ENCODE measurements at places on chromosomes 5 and 9.

DNA sequence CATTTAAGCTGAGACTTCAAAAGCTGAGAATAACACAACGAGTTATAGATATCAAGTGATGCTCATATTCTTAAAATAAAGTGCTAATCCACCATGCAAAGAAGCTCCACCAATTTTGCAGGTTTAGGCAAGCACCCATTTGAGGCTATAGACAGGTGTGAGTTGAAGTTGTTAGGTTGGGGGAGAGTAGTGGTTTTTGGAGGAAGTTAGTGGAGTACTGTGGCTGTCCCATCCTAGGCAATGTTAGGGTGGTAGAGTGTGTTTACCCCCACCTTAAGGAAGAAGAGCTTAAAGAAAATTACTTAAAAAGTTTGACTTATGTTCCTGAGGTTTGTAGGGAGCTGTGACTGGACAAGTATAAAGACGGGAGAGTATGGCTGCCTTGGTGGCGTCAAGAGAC lies 98.9 kb upstream of the MAN2A1 start:
- no peak for DNase-seq

GRCh38 chr5:153043886-153044285 lies 446.6 kb upstream of the GRIA1 start:
- no peak for DNase-seq

- DNase-seq: no peak
Measured at GRCh38 chr9:6368831-6369230, 40.7 kb downstream of the TPD52L3 start.

DNA sequence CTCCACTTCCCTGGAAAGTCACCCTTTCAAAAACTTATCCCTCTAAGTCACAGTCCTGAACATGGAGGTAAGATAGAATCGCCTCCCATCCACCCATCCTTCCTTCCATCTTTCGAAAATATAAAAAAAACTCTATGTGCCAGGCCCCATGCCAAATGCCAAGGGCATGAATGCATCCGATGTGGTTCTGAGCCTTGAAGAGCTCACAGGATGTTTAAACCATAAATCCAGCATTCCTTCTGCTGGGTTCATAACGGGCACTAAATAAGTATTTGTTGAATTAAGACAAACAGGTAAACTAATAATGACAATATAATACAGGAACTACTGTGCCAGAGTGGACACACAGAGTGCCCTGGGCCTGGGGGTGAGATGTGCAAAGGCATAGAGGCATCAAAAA lies 147.3 kb downstream of the TTLL11 start:
- DNase-seq: no peak

GRCh38 chr9:110371411-110372007 lies 33.8 kb upstream of the TXNDC8 start:
- no peak for DNase-seq

DNA sequence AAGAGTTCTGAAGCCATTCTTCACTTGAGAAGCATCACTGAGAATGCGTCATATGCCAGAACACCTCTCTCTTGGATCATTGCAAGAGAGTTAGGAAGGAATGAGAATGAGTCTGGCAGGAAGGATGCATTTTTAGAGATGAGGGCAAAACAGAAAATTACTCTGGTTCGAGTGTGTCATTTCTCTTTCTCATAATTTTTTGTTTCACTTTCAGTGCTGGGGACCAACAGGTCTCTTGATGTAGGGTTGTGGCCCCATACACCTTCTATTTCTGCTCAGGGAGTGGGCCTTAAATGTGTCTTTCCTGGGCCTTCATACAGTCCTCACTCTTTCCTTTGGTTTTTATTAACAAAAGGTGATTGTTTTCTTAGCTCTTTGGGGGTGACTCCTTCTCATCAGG lies 302.4 kb downstream of the NR3C1 start:
- no peak for DNase-seq

GRCh38 chr5:53575831-53576230 lies 15.4 kb downstream of the NDUFS4 start:
- no peak for DNase-seq

- DNase-seq: no peak
Measured at GRCh38 chr5:144189800-144190429, 19.2 kb downstream of the KCTD16 start.

DNA sequence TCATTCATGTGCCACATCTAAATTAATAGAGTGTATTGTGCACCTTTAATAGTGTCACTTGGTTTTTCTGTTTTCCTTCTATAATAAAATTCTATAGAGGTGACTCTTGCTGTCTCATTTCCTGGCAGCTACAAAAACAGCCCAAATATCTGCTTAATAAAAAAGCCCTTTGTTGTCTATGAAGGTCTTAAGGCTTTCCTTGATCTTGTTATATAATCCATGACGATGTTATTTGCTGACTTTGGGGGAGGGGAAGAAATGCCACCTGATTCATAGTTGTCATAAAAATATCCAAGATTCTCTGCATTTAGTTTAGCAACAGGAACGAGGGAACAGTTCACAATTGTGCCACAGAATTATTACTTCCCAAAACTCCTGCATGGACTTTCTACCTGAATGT lies 31.3 kb downstream of the CPEB4 start:
- no peak for DNase-seq

- DNase-seq: peak; percentile 80
Measured at GRCh38 chr5:160311491-160312133, 752 bp downstream of the CCNJL start.

Measured in Right ventricle myocardium inferior (tissue), 1 donor.